ENCODE measurements at places on chromosomes 7 and 10.

GRCh38 chr7:5225616-5226290, 35.7 kb downstream of the WIPI2 start:
- DNase-seq = no peak

DNA sequence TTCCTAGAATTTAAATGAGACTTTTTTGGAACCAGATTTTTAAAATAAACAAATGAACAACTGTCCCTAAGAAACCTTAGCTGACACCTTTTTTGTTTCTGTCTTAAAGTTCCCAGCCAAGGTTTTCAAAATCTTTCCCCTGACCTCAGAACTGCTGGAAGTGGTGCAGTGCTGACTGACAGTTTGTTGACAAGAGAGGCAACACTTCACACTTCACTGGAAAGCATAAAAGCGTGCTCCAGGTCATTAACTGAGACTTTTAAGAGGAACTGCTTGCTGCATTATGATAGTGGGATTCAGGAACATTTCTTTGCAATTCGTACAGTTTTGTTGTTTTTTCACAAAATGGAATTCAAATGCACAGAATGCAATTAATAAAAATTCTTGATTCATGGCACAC, 36.2 kb downstream of the SYPL1 start:
- DNase-seq = no peak

DNA sequence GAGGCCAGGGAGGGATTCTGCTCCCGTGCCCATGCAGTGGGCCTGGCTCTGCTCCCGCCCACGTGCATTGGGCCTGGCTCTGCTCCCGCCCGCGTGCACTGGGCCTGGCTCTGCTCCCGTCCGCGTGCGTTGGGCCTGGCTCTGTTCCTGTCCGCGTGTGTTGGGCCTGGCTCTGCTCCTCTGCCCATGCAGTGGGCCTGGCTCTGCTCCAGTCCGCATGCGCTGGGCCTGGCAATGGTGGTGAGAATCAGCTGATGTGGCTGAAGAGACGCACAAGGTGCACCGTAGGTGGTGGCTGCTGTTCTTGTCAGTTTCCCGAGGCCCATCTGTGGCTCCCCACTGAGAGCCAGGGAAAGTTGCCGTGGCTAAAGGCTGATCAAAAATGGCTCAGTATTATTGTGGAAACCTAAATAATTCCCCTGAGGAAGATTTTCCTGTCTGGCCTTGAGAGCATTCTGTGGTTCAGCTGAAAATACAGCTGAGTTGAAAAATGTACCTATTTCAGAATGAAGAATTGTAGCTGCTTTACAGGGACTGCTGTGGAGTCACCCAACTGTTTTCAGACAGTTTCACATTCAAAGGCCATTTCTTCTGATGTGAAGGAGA, 572.4 kb downstream of the GLRX3 start:
- DNase-seq = no peak

DNA sequence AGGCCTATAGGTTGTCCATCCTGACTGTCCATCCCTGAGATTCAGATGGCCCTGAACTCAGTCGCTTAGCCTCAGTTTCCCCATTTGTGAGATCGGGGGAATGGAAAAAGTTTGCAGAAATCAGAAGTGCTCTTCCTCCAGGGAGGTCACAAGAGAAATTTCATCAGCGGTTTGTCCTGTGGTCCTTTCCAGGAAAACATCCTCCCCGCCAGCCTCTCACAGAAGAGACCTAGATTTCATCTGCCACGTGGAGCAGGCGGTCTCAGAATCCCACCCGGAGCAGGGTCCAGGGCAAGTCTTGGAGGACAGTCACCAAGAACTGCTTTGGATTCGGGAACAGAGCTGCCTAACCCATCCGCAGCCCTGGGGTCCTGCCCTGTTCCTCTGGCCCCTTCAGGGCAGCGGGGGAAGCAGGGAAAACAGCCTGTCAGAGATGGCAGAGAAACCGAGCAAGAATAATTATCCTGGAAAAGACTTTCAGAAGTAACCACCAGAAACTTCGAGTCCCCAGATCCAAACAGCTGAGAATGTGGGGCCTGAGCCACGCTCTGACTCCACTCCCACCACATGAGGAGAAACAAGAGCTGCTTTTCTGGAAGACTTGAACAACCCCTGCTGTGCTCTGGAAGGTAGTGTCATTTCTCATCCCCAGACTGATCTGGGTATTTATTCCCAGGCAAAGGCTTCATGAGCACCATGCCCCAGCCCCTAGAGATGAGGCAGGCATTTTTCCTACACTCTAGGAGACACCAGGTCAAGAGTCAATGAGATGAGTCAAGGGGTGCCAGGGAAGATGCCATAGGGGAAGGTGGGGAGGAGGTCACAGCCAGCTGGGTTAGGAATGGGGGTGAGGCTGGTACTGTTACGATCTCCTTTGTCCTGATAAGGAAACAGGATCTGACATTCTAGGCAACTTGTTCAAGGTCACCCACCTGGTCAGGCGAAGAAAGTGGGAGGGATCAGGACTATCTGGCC, 1.1 kb upstream of the TNS3 start:
- DNase-seq = no peak

GRCh38 chr10:23694446-23694920, 255.6 kb downstream of the OTUD1 start:
- no peak for DNase-seq

DNA sequence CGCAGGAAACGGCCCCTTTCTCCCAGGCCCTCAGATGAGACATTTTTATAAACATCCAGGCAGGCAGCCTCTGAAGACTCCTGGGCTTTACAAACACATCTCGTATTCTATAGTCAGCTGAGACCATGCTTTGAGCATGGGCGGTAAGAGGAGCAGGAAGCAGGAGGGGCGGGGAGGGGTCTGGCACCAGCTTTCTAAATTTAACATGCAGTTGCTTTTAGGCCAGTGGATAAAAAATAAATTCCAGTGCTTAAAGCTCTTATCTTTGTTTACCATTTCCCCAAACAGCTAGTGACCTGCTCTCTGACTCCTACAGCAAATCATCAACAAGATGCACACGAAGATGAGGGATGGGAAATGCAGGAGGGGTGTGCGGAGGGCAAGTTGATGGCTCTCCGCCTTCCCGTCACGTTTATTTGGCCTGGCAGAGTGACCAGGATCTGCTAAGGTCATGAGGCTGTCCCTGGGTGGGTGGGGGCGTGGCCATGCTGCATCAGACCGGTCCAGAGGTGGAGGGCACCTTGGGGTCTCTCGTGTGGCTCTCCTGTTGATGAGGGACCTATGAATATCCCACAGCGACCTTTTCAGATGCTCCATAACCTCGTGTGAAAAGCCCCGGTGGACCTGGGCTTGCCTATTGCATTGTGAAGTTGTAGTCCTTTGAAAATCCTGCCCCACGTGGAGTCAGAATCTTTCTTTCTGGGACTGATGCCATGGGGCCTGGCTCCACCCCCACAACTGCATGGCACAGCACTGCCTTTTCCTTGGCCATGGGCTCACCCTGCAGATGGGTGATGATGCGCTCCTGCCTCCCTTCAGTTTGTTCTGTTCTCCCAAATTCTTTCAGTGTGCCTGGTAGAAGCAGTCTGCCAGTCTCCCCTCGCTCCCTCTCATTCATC, 67.5 kb downstream of the PARP12 start:
- no peak for DNase-seq

DNA sequence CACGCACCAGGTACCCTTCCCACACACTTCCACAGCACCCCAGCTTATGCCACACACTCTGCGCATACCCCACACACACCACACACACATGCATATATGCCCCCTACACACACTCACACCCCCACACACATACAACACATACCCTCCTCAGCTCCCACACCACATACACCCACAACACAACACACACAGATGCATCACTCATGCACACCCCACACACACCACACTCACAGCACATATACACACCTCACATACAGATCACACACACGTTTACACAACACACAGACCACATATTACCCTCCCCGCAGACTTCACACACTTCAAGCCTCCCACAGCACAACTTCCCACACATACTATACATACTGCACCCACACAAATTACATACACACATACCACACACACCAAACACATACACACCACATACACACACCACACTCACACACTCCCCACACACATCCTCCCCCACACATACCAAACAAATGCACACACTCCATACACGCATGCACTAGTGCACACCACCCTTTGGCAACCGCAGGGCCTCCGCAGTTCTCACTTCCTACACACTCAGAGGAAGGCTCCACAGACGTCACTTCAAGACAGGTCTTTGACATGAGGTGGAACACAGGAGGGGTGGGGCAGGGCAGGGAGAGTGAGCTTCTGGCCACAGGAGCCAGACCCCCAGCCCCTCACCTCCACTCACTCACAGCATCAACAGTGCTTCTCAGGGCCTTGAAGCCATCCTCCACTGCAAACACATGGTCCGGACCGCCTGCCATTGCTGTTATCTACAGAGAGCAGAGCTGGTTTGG, 18.5 kb upstream of the ANTXRL start:
- DNase-seq = no peak

DNA sequence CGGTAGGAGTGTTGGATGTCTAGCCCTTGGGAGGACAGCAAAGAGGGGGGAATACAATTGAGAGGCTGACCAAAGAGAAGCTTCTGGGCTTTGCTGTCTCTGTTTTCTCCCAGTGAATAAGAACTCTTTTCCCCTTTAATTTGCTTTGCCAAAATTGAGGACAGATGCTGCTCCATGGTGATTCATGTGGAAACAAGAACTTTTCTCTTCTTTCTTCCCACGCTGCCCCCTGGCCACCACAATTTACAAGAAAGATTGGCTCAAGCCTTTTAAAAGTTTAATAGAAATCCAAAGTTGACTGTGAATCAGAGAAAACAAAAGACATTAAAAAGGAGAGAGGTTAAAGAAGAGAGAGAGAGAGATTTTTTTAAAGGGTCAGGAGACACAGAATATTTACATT, 49.0 kb downstream of the PRR15 start:
- DNase-seq = no peak

- DNase-seq = no peak
Measured at GRCh38 chr7:30743371-30744074, 8.4 kb upstream of the INMT start.

GRCh38 chr7:122166275-122166674, 22.2 kb upstream of the AASS start:
- no peak for DNase-seq

DNA sequence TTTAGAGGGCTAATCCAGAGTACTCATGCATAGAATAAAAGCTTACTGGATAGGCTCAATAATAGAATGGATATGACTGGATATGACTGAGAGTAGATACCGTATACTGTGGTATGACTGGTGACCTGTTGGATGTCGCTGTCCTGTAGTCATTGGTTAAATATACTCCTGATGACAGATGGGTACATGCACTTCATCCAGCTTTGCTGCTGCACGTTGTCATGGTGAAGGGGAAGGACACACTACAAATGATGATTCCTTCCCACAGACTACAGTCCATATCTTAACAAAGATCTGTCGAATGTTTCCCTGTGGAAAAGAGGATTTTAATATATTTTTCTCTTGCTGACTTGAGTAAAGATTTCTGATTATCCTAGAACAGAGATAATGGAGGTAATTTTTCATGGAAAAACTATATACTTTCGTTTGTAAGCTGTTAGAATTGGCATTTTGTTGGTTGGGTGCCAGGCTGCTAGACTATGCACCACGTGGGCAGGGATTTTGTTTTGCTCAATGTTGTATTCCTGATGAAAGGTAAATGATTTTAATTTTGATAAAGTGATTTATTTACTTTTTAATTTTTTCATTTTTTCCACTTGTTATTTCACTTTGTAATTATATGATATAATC, 97.3 kb downstream of the PPP1R9A start:
- DNase-seq = no peak

GRCh38 chr7:36023033-36023560, 130.0 kb upstream of the EEPD1 start:
- DNase-seq = no peak

- no peak for DNase-seq
Measured at GRCh38 chr10:31999070-31999660, 57.1 kb downstream of the KIF5B start.

DNA sequence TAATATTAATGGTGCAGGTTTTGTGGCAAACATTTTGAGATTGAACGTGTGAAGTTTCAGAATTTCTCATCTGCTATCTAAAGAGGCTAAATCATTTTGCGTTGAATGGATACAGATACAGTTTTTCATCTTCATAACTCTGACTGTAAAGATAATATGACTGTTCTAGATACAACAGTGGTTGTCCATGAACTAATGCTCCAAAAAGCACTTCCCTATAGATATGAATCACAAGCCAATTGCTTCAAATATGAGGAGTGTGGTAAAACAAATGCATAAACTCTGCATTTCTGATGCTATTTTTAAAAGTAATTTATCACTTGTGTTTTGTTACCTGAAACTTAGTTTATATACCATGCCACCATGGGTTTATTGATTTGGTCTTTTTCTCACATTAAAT, 750.1 kb downstream of the MAGI2 start:
- no peak for DNase-seq

DNA sequence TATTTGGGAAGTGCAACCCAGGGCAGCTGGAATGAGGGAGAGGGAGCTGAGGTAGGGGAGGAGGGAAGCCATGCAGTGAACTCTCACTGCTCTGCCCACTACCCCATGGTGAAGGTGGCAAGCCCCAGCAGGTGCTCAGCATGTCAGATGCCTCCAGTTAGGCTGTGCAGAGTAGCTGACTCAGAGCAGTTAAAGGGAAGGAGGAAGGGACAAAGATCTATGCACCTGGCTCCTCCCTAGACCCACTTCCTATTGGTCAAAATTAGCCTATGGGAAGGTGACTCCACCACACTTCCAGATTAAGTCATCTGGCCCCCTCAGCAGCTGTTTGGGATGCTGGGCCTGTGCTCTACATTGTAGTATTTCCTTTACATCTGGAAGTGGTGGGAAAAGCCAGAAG, 125.7 kb upstream of the MTPN start:
- DNase-seq = no peak

DNA sequence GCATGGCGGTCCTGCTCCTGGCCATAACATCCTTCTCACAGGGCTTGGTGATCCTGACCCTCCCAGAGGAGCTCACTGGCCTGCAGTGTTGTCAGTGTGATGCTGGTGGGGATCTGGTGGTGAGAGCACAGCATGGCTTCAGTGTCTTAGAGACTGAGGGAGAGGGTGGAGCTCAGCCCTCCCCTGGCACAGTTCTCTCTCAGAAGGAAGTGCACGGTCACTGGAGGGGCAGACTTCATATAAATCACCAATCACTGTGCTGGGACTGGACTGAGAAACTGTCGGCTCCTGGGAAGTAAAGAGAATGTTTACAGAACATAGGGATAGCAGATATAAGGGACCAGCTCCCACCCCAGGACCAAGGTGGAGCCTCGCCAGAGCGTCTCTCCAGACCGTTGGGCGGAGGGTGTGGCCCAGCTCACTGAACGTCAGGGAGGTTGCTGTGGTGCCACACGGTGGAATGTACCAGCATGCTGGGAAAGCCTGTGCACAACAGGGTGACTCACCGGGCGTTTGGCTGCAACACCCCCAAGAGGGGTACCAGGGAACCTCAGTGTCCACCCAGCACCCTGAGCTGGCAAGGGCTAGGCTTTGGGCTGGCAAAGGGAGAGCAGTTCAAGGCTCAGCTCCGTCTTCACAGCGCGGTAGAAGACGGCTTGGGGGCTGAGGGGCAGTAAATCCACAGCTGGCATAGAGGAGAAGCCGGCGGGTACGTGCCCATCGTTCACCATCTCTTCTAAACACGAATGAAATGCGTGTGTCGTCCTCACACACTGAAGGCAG, 8.8 kb upstream of the GET4 start:
- DNase-seq = no peak

GRCh38 chr7:100407285-100408180, 21.0 kb downstream of the ZCWPW1 start:
- DNase-seq = no peak

- DNase-seq = no peak
Measured at GRCh38 chr7:47475880-47476227, 106.1 kb downstream of the TNS3 start.
